ENCODE measurements at places on chromosomes 1 and 21.

GRCh38 chr1:155128755-155129473 is 1.2 kb downstream of the EFNA1 start:
- DNase-seq = no peak

GRCh38 chr1:108129999-108130398 is 70.1 kb downstream of the SLC25A24 start:
- DNase-seq = no peak

GRCh38 chr1:51840743-51841461 is 37.6 kb downstream of the NRDC start:
- no peak for DNase-seq

GRCh38 chr1:40848530-40849189 is 13.5 kb downstream of the CITED4 start:
- DNase-seq = peak; percentile 62

GRCh38 chr1:236158719-236159118 is 16.4 kb downstream of the GPR137B start:
- no peak for DNase-seq

GRCh38 chr1:200310824-200311223 is 99.0 kb downstream of the ZNF281 start:
- no peak for DNase-seq
